ENCODE measurements at places on chromosomes 7 and 10.

DNA sequence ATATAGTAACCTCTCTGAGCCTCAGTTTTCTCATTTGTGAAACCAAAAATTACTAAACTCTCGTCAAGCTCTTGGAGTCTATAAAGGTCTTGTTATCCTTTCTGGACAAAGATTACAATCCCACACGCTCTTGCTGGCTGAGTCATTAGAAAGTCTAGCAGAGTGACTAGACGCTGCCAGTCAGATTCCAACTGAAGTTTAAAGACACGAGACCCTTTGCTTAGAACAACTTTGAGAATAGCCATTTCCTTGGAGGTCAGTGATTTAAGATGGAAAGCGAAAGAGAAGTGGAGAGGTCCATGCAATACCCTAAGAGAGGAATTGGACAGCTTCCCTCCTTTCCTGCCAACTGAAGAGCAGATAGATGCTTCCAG is 119.5 kb downstream of the APBB1IP start:
- no peak for DNase-seq

DNA sequence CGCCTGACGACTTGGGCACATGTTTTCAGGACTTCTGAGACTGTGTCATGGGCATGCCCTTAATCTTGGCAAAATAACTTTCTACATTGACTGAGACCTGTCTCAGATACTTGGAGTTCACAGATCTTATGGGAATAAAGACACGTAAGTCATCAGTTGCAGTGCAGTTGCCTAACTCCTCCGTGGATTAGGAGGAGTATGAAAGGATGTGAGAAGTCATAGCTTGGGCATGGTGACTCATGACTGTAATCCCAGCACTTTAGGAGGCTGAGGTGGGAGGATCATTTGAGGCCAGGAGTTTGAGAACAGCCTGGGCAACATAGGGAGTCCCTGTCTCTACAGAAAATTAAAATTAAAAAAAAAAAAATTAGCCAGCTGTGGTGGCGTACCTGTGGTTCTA is 49.6 kb downstream of the EXOC6 start:
- no peak for DNase-seq

- DNase-seq = no peak
Observed at GRCh38 chr7:94556028-94556427, 46.4 kb downstream of the CASD1 start.

- DNase-seq = no peak
Observed at GRCh38 chr10:49299816-49300139, 808 bp downstream of the C10orf71 start.

- no peak for DNase-seq
Observed at GRCh38 chr7:6615723-6616555, 529 bp downstream of the ZNF853 start.

GRCh38 chr7:33487998-33488682 is 358.8 kb downstream of the BBS9 start:
- DNase-seq = no peak

DNA sequence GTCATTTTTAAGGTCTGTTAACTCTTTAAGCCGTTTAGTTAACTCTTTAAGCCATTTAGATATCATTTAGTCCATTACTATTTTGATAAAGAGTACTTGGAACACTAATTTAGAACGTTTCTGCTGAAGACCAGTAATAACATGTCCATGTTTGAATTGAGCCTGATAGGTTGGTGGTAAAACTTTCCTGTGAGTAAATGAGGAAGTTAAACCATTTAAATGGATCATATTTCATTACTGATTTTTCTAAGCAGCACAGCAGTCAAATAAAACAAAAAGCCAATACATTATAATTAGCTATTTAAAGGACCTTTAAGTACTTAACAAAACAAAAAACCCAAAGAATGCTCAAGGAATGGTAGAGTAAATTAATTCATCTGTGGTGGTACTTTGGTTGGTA is 29.4 kb downstream of the PHTF2 start:
- DNase-seq = no peak

GRCh38 chr7:106119719-106120118 is 7.6 kb upstream of the SYPL1 start:
- DNase-seq = no peak

GRCh38 chr7:26543951-26544350 is 252.3 kb downstream of the SNX10 start:
- no peak for DNase-seq

DNA sequence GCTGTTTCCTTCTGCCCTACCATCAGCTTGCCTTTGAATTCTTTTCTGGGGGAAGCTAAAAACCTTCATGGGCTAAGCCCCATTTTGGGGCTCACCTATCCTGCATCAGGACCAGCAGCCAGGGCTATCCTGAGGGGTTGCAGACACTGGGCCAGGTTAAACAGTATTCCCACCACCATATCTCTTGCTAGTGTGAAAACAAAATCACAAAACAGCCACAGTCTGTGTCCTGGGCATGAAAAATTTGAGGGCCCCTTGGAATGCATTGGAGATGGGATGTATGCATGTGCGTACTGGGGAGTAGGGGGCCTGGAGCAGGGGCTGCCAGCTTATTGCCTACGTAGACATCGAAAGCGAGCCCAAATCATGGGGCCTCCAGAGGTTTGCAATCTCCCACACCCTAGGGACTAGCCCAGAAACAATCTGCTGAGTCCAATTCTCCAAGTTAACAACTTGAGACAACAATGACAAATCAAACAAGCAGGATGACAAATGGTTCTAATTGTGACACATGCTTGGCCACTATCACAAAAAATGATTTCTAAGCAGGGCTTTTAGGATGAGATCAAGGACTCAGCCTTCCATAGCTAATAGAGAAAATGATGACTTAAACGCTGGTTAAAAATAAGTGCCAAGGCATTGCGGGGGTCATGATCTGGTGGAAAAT is 557.1 kb downstream of the KCNMA1 start:
- no peak for DNase-seq

GRCh38 chr10:62912086-62912485 is 95.9 kb upstream of the EGR2 start:
- DNase-seq = no peak

- DNase-seq = no peak
Observed at GRCh38 chr10:79179164-79179956, 110.6 kb downstream of the ZMIZ1 start.

GRCh38 chr7:3916146-3916545 is 615.1 kb downstream of the SDK1 start:
- DNase-seq = no peak

- no peak for DNase-seq
Observed at GRCh38 chr7:685540-685939, 41.0 kb upstream of the DNAAF5 start.

DNA sequence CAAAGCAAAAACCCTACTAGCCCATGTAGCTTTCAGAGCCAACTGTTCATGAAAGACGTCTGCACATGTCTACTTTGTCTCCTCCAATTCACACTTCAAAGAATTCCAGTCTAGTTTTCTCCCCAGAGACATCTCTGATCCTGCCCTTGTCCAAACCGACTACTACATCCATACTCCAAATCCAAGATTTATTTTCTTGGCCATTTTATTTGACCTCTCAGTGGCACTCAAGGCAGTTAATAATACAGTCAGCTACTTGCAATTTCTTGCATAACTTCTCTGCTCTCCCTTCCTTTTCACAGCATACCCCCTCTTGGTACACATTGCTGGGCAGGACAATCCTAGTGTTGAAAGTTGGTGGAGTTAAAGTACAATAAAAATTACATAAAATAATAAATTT is 170.9 kb upstream of the INHBA start:
- DNase-seq = no peak

DNA sequence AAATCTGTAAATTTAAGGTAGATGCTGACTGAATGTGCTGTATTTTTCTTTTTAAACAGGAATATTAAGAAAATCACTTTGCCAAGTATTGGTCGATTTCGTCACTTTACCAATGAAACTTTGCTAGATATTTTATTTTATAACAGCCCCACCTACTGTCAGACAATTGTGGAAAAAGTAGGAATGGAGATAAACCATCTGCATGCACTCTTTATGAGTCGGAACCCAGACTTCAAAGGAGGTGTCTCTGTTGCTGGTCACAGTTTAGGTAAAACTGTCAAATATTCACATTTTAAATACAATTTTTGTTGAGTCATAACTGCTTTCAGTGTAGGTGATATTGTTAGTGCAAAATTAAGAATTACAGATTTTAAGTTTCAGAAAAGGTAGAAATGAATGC is 25.2 kb downstream of the SEC23IP start:
- DNase-seq = no peak

GRCh38 chr7:135074096-135074495 is 73.8 kb upstream of the TMEM140 start:
- DNase-seq = no peak

DNA sequence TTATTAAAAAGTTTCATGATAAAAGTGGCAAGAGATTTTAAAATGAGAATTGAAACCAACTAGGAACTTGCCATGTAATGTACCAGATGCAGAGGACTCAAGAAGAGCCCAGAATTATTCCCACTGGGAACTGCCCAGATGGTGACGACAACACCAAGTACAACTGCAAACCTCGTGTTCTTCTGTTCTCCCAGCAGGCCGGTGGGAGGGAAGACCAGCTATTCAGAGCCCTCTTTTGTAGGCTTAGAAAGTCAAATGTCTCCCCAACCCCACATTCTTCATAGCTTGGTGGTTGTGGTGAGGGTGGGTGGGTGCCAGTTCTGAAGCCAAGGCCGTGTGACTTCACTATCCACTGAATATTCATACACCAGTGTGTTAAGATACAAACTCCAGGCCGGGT is 54.3 kb upstream of the ITGB1 start:
- no peak for DNase-seq

- no peak for DNase-seq
Observed at GRCh38 chr10:33365301-33365700, 30.8 kb upstream of the NRP1 start.

GRCh38 chr7:48148311-48148710 is 22.9 kb upstream of the ABCA13 start:
- no peak for DNase-seq

DNA sequence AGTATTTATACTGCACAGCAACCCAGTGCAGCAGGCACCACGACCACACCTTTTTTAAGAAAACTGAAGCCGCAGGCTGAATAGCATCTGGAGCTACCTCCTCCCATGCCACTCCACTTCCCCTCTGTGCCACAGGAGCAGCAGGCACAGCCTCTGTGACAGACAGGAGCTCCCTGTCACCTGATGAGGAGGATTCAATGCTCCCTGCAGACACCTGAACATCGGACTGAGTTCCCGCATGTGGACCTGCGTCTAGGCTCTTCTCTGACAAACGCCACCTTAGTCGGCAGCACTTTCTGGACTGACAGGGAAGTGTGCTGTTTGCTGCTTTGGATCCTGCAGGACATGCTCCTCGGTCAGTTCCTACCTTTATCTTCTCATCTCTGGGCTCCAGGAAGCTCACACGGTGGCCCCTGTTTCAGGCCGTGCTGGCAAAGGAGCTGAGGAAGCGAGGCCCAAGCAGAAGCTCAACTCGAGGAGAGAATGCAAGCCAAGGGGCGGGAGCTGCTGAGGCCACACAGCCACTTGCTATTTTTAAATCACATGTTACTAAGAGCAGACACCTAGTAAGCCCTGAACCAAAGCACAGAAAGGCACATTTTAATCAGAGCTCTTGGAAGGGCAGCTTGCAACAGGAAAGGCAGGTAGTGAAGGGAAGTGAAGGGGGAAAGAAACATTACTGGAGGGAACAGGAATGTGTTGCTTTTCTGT is 56.6 kb downstream of the VOPP1 start:
- DNase-seq = no peak

GRCh38 chr7:53070883-53071282 is 35.5 kb downstream of the POM121L12 start:
- DNase-seq = no peak

DNA sequence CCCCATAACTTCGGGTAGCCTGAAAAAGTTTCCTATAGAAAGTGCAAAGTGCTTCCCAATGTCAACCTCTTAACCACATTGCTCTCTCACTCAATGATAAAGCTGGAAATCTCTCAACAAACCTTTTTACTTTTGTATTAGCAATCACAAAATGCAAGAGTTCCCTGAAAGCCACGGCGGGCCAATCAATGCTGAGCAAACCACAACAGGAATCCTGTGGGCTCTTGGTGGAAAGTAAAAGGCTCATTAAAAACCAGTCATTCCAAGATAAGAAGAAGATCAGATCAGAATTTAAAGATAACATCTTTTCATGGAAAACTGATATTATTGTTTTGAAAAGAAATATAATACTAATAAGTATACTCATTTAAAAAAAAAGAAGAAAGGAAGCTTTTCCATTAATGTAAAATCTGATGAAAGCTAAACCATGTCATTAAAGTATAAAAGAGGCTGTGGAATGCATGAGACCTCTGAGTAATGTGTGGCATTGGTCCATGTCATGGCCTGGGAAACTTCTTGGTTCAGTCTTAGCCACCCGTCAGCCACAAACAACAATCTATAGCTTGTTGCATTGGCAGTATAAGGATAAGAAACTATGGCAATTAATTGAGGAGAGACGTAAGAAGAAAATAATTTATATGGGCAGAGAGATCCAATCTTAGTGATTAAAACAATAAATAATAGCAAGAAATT is 1066.1 kb upstream of the SORCS1 start:
- DNase-seq = no peak

DNA sequence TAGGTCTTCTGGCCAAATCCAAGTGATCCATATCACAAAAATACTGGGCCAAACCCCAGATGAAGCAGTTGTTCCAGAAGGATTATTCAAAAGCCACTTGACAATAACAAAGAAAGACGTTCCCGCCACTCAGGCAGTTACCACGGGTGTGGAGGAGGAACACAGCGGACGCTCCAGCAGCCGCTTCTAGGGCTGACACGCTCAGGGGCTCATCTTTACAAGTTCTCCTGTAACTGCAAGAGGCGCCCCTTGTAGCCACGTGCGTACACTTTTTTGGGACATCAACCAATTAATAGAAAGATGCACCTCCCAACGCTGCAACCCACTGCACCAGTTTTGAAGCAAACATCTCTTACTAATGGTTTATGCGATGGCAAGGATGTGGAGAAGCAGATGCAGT is 159.4 kb downstream of the GRID1 start:
- DNase-seq = no peak

DNA sequence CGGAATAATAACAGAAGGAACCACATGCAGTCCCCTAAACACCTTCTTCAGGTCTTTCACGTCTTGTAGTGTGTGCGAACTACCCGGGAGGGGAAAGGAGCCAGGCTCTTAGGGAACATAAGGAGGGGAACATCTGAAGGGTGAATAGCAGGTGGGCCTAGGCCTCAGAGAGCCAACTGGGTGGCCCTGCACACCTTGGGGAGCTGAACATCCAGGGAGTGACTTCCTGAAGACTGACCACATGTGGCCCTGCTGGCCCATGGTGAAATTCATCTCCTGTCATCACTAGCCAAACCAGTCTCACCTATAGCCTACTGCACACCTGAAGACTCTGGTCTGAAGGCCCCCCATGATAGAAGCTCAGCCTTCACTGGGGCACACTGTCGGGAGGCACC is 5.6 kb downstream of the CALML3 start:
- DNase-seq = no peak

- no peak for DNase-seq
Observed at GRCh38 chr10:77037735-77038403, 599.7 kb downstream of the KCNMA1 start.

DNA sequence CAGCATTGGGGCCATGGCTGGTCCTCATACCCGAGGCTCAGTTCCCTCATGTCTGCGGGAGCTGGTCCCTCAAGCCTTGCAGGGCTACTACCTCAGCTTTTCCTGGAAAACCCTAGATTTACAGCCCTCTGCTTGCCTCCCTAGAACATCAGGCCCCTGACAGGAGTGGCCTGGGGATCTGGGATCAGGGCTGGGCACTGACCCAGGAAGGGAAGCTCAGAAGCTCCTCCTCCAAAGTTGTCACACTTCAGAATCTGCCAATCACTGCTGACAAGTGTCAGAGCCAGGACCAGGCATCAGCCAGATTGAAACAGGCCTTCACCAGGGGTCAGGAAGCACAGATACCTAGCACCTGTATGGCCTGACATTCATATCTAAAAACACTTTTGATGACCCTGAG is 115.2 kb downstream of the GRID1 start:
- DNase-seq = no peak

Measured in stimulated activated CD4-positive, alpha-beta T cell treated with anti-CD3 and anti-CD28 coated beads, Interleukin-12 subunit alpha, Interleukin-12 subunit beta, amount 100 ng/mL, for 4 hours (primary cell).